Activated T-cell treated with anti-CD3 and anti-CD28 coated beads, Interleukin-2, amount 50 U/mL, for 48 hours (primary cell): ENCODE measurements at places on chromosomes 4 and X.

- no peak for DNase-seq
Measured at GRCh38 chr4:77798385-77798784, 20.8 kb downstream of the CNOT6L start.

- DNase-seq: peak; percentile 21
Measured at GRCh38 chr4:174120446-174121295, 162.8 kb downstream of the FBXO8 start.

DNA sequence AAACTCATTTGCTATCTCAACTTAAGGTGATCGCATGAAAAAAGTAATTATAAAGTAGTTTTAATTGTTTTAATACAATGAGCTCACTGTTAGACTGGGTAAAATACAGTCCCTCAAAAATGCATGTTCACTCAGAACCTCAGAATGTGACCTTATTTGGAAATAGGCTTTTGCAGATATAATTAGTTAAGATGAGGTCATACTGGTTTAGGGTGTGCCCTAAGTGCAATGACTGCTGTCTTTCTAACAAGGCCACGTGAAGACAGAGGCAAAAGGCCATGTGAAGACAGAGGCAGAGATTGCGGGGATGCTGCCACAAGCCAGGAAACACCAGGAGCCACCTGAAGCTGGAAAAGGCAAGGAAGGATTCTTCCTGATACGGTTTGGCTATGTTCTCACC, 262.1 kb downstream of the NKX6-1 start:
- DNase-seq: no peak

DNA sequence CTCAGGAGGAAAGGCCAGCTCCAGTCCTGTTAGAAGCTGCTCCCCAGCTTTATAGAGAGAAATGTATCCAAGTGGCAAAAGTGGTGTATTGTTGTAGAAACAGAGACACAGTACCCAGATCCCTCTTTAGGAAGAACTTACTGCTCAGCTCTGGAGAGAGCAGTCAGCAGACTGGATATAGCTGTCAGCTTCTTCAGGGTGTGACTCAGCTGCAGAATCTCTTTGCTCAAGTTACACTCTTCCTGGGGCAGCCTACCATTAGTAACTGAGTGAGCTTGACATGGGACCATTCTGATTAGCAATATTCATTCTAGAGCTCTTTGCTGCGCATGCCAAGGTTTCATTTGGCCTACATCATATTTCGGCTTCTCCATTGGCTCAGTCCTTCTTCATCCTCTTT, 40.5 kb downstream of the ATP1B4 start:
- DNase-seq: no peak

- DNase-seq: no peak
Measured at GRCh38 chr4:82108506-82108905, 265.3 kb downstream of the HNRNPD start.

- DNase-seq: no peak
Measured at GRCh38 chr4:8675383-8675782, 82.8 kb downstream of the CPZ start.

DNA sequence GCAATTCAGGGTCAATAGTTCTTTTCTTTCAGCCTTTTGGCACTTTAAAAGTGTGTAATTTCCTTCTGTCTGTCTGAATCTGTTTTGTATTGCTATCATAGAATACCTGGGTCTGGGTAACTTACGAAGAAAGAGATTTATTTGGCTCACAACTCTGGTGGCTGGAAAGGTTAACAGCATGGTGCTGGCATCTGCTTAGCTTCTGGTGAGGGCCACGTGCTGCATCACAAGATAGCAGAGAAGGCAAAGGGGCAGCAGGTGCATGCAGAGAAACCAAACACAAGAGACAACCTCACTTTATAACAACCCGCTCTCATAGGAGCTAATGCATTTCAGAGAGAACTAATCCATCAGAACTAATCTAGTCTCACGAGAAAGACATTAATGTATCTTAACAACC, 18.8 kb downstream of the RGN start:
- DNase-seq: no peak

DNA sequence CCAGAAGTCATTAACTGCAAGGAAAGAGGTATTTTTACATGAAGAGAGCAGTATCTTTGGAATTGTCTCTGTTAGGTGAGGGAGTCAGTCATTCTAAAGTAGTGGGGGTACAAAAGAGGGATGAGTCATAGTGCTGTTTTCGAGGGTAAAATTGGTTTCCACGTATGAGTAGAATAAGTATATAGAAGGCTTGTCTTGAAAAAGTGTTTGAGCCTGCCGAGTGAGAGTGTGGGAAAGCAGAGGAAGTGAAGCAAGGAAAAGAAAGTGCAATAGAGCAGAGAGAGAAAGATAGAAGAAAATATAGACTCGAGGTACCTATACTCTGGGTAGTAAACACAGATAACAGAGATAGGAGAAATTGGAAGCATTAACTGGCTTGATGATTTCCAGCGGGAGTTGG, 696.4 kb downstream of the DMD start:
- no peak for DNase-seq

- no peak for DNase-seq
Measured at GRCh38 chr4:47468706-47469365, 5.3 kb upstream of the COMMD8 start.

- DNase-seq: no peak
Measured at GRCh38 chr4:57018980-57019379, 40.3 kb downstream of the POLR2B start.

DNA sequence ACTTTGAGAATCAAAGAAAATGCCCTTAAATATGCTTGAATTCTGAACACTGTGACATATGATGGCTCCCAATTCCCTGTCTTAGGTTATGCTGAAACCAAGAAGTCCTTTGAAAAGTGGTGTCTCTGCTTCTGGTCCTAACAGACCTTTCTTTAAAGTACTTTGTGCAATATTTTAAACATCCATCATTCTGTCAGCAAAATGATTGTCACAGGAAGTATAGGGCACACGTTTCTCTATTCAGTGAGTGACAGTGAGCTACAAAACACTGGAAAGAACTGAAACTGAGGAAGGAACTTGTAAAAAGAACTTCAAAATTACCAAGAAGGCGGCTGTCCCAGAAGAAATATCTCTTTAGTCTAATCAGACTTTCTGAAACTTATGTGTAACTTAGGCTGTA, 12.2 kb upstream of the NUP54 start:
- no peak for DNase-seq

DNA sequence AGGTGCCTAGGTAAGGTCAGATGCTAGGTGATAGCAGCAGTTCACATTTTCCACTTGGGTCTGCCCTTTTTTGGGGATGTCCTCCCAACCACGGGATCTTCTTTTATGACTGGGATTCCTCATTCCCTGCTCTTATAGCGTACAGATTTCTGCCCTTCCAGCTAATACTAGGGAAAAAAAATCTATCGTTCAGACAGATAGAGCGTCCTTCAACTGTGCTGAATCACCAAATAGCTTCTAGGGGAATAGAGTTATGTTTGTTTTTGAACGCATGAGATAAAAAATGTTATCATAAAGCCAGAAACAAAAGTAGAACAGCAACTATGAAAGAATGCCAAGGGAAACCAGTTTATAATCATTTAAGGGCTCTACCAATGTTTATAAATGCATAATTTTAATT, 13.0 kb downstream of the RAP2C start:
- DNase-seq: no peak

DNA sequence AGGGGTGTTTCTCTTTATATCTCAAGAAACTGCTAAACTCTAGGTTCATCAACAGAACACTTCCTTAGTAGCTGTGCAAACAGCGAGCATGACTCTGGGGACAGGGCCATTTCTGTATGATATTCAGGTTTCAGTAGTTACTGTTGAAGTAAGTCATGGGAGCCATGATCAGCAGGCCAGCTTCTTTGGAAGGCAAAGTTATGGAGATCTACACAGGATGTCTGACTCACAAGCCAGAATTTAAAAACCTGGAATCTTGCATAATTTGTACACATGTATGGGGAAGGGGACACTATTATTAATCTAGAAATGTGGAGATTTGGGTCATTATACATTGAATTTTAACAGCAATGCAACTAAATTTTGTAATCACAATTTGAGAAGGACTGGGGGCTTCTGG, 187.8 kb upstream of the NR3C2 start:
- DNase-seq: no peak

DNA sequence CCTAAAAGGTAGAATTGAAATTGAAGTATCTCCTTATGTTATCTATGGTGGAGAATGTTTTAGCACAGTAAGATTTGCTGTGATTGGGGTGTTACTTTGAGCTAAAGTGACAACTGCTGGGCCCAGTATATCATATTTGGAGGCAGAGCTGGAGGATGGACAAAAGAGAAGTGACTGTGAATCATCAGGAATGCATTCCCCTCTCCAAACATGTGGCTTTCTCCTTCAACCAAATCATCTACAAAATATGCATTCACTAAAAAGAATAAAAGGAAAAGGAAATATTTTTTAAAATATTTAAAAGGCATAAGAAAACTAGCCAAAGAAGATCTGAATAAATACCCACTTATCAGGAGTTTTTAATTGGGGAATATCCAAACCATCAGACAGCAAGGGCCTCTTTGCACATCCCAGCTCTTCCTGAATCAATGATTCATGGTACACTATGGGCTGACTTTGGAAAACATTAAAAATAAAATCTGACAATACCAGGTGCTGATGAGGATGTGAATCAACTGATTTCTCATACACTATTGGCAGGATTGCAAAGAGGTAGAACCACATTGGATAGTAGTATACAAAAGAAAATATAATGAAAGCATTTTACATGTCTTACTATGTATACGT, 671.7 kb upstream of the NR3C2 start:
- DNase-seq: no peak

DNA sequence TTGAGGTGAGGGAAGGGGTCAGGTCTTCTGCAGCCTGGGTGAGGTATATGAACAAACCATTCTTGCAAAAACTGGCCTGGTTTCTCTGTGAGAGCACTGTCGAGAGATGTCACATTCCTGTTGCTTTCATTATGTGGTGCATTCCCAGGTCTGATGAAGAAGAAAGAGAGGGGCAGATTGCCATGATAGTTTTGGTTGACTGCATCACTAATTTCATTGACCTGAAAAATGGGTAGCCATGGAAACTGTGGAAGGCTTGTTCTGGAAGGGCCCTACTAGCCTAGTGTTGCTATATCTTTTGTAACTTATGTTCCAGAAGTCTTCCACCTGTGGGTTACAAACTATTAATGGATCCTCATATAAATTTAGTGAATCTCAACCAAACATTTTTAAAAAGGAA, 32.9 kb upstream of the CYBB start:
- no peak for DNase-seq

GRCh38 chrX:108285356-108285755, 152.9 kb downstream of the COL4A6 start:
- DNase-seq: no peak

- DNase-seq: no peak
Measured at GRCh38 chr4:129337228-129337620, 241.3 kb downstream of the C4orf33 start.

- DNase-seq: no peak
Measured at GRCh38 chr4:13537832-13538177, 6.5 kb downstream of the NKX3-2 start.

DNA sequence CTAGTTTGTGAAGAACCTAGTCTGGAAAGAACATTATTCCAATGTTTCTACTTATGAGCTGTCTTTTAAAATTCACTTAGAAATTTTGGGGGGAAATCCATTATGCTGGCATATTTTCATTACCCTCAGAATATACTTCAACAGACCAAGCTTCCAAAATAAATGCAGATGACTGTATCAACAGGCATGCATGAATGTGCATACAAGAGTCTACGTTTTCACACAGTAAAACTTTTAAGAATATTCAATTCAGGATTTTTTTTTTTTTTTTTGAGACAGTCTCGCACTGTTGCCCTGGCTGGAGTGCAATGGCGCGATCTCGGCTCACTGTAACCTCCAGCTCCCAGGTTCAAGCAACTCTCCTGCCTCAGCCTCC, 49.7 kb downstream of the ABCG2 start:
- DNase-seq: no peak

- peak; percentile 29 for DNase-seq
Measured at GRCh38 chrX:135421932-135422809, at the start of gene SMIM10L2A. Gene SMIM10L2A (plus strand): TSS chrX:135421944. CDS start chrX:135422132, 188 bp downstream.

DNA sequence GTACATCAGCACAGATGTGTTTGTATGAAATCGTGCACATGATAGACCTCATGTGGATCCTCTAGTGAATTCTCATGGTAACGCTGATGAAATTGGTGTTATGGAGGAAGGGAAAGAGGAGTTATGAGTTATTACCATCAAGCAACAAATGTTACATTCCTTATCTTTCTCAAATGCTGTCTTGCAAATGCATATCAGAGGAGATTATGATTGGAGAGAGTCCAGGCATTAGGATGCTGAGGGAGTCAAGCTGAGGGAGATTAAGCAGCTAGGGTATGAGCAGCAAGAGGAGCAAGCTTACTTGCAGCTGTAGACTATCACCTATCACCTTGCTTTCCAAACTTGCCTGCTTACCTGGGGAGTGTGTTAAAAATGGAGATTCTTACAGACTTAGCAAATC, 36.8 kb upstream of the SFRP2 start:
- no peak for DNase-seq

DNA sequence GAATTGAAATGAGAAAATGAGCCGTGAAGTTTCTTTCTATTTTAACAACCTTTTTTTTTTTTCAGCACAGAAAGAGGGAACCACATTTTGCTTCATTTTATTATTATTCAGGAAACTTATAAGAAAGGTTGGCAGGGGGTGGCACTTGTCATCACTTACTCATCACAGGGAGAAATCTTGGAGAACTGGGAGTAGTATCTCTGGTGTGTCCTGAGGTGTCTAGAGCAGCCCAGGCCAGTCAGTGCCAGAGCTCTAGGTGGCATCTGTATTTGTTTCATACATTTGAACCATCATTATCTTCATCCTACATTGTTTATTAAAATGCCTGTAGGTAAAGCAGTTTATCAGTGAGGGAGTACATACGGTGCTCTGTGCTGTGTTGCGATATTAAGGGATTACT, 43.8 kb upstream of the ARHGAP24 start:
- DNase-seq: no peak

GRCh38 chr4:99965173-99965572, 15.1 kb upstream of the H2AZ1 start:
- DNase-seq: no peak

GRCh38 chr4:25624616-25625015, 31.0 kb upstream of the SLC34A2 start:
- DNase-seq: no peak

DNA sequence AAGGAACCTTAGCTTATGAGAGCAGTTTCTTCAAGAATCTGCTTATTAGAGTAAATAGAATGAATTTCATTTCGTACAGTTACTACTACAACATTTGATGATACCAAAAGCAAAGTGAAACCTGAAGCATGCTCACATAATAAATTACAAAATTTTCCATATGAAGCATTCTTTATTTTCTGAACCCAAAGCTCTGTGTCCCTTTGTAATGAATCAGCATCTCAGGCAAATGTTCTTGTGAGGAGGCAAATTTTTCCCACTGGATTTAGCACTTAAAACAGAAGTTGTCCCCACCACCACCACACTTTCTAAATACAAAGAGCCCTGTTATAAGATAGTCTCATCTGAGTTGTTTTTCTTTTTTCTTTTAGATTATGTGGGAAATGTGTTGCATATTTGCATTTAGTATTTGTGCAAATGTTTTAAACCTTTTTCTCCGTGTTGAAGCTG, 70.7 kb upstream of the NFKB1 start:
- no peak for DNase-seq

- DNase-seq: no peak
Measured at GRCh38 chr4:4492161-4492847, 49.5 kb downstream of the STX18 start.
